H4 (cell line): ENCODE measurements at places on chromosomes 11 and 22.

- DNase-seq = peak; percentile 39
Observed at GRCh38 chr11:122796128-122796717, 42.1 kb upstream of the CRTAM start.

- no peak for DNase-seq
Observed at GRCh38 chr22:49786976-49787706, 40.5 kb downstream of the BRD1 start.

DNA sequence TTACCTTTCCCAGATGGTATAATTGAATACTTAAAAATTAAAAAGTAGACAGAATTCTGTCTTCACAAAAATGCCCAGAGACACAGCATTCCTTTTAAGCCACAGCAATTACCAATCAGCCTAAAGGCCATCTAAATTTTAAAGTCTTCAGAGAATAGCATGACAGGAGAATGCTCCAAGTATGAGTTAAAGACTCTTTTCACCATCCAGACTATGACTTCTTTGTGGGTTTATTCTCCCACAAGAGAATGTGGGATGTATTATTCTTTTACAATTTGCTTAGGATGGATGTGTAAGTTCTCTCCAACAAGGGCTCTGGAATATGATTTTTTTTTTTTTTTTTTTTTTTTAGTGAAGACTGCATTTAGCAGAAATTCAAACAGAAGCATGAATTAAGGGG lies 249.9 kb downstream of the TTC28 start:
- DNase-seq = no peak

DNA sequence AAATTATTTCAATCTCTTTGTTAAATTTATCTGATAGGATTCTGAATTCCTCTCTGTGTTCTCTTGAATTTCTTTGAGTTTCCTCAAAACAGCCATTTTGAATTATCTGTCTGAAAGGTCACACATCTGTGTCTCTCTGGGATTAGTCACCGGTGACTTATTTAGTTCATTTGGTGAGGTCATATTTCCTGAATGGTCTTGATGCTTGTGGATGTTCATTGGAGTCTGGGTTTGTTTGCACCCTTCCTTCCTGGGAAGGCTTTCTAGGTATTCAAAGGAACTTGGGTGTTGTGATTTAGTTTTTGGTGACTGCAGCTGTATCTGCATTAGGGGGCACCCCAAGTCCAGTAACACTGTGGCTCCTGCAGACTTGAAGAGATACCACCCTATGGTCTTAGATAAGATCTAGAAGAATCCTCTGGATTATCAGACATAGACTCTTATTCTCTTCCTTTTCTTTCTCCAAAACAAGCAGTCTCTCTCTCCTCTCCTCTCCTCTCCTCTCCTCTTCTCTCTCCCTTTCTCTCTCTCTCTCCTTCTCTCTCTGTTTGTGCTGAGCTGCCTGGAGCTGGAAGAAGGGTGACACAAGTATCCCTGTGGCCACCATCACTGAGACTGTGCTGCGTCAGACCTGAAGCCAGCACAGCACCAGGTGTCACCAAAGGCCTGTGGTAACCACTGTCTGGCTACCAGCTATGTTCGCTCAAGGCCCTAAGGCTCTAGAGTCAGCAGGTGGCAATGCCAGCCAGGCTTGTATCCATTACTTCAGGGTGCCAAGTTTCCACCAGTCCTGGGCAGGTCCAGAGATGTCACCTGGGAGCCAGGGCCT lies 3.3 kb upstream of the HEPN1 start:
- no peak for DNase-seq

GRCh38 chr11:134637091-134638015 lies 225.3 kb upstream of the B3GAT1 start:
- no peak for DNase-seq

GRCh38 chr11:84250834-84251613 lies 964.9 kb upstream of the CCDC90B start:
- DNase-seq = no peak
